Upper lobe of right lung (tissue), 1 donor: ENCODE measurements at places on chromosomes 16 and 17. TPM values are rescaled to one million over a fixed set of nuclear protein-coding genes. Genes with fewer than 3 reads are reported as not detected.

The PLEKHH3 gene
- 26.4 TPM for total RNA-seq

The SPATA32 gene
- not detected for total RNA-seq

The PPY gene
- total RNA-seq: not detected

The SLC6A2 gene
- not detected for total RNA-seq

The PIK3R6 gene
- total RNA-seq: 2.7 TPM

The ADAD2 gene
- 0.52 TPM for total RNA-seq

The NOXO1 gene
- total RNA-seq: 1.8 TPM

The CA4 gene
- 73.1 TPM for total RNA-seq

The ASIC2 gene
- not detected for total RNA-seq

The PPM1E gene
- not detected for total RNA-seq

The SCRN2 gene
- total RNA-seq: 30.5 TPM

The PROCA1 gene
- total RNA-seq: 3.3 TPM

The NACA2 gene
- total RNA-seq: not detected

The SLFN11 gene
- 75.7 TPM for total RNA-seq

The ACSM2A gene
- total RNA-seq: not detected

The EVPLL gene
- total RNA-seq: 1.8 TPM

The PHKG2 gene
- 26.0 TPM for total RNA-seq

The KCNG4 gene
- total RNA-seq: not detected

The SECTM1 gene
- 26.4 TPM for total RNA-seq

The ARHGAP44 gene
- total RNA-seq: 41.2 TPM

The CDH15 gene
- 0.43 TPM for total RNA-seq

The CYB5B gene
- 88.4 TPM for total RNA-seq

The YBX2 gene
- not detected for total RNA-seq

The ERCC4 gene
- 9.6 TPM for total RNA-seq
